Suprapubic skin (tissue), 4 donors: ENCODE measurements at places on chromosomes 7 and 10.

- no peak for DNase-seq
These were observed 200.1 kb downstream of the SDHAF3 start for GRCh38 chr7:97317575-97317974.

DNA sequence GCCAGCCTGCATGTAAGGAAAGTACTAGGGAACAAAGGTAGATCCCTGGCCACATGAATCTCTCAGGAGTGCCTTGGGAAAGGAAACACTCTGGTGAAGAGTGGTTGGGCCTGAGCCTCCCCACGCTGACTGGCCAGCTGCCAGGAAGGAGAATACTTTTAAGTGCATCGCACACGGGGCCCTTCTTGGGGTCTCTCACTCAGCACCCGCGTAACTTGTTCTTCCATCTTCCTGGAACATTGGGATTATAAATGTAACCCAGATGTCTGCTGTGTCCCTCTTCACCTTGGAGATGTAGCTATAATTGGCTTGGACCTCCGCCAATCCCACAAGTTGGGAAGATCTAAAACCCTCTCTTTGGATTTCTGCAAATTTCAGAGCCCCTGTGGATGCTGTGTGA lies 4.4 kb upstream of the GLI3 start:
- no peak for DNase-seq

DNA sequence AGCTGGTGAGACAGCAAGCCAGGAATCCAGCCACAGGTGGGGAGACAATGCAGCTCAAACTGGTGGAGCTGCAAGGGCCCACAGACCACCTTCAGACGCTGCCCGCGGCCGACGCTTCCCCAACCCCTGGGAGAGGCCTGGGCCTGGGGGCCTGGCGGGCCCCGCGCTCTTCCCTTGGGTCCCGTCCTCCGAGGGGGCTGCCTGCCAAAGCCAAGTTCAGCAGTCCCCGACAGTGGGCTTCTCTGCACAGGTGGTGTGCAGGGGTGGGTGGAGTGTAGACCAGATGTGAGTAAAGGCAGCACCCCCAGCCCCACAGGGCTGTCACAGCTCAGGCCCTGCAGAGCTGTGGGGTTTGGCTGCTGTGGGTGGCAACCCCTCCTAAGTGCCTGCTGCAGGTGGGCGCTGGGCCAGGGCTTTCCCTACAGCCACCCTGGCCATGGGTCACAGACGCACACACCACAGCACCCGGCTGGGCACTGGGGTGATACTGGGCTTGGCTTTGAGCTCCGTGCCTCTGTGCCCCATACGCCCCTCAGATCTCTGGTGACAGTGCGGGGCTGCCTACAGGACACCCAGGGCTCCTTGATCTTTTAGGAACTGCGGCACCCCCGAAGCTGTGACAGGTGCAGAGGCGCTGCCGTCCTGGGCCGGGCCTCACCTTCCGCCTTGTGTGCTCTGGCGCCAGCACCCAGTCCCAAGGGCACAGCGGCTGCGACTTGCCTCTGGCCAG lies 20.5 kb downstream of the BNIP3 start:
- no peak for DNase-seq

GRCh38 chr7:136194878-136195277 lies 217.7 kb upstream of the MTPN start:
- no peak for DNase-seq

DNA sequence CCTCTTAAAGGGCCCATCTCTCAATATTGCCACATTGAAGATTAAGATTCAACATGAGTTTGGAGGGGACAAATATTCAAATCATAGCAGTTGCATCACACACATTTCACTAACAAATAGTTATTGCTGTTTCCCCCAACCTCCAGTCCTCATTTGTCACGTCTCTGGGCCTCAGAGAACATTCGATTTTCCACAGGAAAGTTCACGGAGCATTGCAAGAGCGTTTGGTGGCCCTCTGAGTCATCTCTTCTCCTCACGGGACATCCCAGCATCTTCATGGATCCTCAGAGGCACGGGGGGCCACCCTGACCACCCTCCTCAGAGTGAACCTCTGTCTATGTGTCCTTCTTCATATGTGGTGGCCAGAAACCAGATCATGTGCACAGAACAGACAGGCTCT lies 50.3 kb upstream of the CHST15 start:
- peak; percentile 22 for DNase-seq
